GM23338 (cell line): ENCODE measurements at places on chromosomes 3 and 15. TPM values are rescaled to one million over a fixed set of nuclear protein-coding genes. Genes with fewer than 3 reads are reported as not detected.
A peak's percentile ranks its signal among the peaks of the same experiment; 100 is the strongest.

- no peak for DNase-seq
These were observed 505.1 kb downstream of the CNTN4 start for GRCh38 chr3:2603692-2604289.

DNA sequence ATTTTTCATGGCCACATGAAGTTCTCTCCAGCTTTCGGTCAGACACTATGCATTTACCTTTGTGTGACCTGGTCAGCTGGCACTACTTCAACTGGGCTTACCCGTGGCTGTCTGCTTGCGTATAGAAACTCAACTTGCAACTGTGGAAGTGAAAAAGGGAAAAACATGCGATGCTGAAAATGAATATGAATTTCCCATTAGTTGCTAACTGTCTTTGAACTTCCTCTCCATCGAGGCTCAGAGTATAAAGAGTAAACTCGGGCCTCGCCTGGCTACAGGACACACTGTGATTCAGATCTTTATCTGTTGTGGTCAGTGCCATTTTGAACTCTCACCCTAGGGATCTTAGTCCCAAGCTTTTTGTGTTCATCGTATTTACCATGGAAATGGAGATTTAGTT, 26.8 kb downstream of the NFKBIZ start:
- DNase-seq, result no peak

DNA sequence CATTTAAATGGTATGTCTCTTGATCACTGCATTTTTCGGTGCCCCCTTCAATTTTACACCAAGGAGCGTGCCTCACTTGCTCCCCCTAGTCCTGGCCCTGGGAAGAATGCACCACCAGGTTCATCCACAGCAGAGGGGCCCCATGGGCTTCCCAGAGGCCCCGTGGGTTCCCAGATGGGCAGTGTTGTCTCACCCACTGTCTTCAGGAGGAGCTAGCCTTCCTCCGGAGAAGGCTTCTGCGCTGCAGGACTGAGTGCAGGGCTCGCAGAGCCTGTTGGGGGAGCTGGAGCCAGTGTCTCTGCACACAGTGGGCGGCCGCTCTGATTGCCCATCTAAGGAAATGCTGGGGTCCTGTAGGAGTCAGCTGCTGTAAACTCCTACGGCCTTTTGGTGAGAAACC, 45.9 kb downstream of the POLR2M start:
- peak; percentile 54 for DNase-seq

- DNase-seq, result no peak
These were observed 28.9 kb downstream of the ITGB5 start for GRCh38 chr3:124858275-124858674.

GRCh38 chr3:144746631-144747030, 775.0 kb downstream of the DIPK2A start:
- no peak for DNase-seq

GRCh38 chr3:89238846-89239245, 131.4 kb downstream of the EPHA3 start:
- no peak for DNase-seq

DNA sequence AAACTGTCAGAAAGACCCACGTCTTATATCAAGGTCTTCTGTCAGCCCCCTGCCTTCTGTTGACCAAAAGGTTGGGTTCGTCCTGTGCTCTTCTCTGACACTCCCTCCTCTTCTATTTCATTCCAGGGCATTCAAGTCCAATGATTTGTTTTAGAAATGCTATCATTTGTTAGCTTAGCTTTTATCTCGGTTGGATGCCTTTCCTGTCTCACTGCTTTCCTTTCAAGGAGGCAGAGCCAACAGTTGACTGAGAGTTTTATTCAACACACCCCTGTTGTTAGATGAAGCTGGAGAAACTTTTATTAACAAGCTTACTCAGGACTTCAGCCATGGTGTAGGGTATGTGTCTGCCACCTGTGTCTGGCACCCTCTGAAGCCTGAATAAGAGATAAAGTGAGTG, 112.0 kb upstream of the SLC7A14 start:
- DNase-seq, result peak; percentile 40

STXBP5L gene
- 2.9 and 4.2 TPM in 2 replicates for total RNA-seq

- DNase-seq, result no peak
These were observed 137.1 kb upstream of the PRR20G start for GRCh38 chr3:127424766-127425504.

SLC2A2 gene
- not detected in 2 replicates for total RNA-seq

DNA sequence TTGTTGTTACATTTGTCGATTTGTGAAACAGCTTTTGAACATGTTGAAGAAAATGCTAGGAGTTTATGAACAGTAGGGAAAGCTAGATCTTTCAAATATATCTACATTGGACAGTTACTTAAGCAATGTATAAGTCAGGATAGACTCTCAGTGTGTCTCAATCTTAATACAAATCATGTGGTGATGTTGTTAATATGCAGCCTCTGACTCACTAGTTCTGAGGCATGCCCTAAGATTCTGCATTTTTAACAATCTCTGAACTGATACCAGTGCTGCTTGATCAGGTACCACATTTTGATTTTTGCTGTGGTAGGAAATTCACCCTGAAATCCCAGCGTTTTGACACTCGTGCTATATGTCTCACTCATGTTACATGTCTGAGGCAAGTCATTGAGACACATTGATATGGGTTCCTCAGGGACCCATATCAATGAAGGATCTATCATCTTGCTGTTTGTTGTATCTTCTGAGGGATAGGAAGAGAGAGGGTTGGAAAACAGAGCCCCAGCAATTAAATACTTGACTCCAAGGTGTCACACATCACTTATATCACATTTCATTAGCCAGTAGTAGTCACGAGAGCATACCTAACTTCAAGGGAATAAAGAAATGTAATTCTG, 597.9 kb downstream of the TAFA4 start:
- DNase-seq, result no peak

GRCh38 chr3:59866076-59866475, 816.3 kb upstream of the CFAP20DC start:
- no peak for DNase-seq

DNA sequence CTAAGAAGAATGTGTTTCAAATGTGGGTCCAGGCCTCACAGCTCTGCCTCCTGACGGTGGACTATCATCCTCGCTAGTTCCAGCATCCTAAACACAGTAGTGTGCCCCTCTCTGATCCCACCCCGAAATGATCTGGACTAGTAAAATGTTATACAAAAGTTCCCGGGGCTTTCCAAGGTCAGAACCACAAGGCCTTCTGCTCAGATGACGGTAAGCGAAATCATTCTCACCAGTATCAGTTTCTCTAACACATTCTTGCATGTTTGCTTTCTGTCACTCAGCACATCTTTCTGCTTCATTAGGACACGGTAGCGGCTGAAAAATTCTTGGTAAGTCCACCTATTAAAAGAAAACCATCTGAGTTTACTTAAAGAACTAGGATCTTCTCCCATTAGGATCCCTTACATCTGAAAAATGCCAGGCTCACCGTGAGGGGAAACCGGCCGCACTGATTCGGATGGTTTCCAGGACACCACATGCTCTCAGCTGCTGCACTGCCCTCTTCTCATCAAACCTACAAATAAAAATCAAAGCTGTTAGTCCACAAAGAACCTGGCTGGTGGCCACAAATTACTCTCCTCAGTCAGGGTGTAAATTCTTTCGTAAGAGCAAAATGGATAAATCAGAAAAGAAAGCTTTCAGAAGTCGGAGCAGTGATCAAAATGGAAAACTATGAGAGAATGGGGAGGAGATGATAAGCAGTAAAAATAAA, 83.9 kb upstream of the MYO5C start:
- no peak for DNase-seq

MAN2C1 gene
- total RNA-seq, result 129 and 131 TPM in 2 replicates

DNA sequence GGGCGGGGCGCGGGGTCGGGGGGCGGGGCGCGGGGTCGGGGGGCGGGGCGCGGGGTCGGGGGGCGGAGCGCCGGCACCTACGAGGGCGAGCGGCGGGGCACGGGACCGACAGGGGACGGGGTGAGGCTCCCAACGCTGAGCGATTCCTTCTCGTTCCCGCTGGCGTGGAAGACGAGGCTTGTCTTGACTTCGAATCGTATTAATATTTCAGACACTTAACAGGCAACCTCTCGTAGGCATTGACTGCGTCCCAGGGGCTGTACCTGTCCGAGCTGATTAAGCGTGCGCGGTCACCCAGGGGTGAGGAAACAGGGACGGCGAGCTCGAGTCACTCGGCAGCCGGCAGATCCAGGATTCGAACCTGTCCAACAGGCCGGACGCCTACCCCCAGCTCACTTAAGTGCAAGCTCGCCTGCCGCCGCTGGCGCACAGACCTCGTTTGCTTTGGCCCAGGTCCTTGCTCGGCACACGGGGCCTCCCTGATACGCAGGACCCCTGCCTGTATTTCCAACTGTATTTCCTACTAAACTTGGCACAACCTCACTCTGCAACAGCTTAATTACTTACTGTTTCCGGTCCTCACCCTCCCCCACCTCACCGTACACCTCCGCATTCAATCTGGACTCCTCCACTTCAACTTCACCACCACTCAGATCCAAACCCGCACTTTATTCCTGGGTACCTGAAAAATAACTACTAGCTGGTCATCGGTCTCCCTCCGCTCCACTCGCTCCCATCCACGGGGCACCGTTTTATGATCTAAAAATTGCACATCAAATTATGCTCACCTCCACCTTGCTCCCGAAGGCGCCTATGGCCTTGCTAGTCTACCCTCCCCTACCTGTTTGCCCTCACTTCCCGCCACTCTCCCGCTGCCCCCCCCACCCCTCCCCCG, 722 bp upstream of the ZXDC start:
- DNase-seq, result peak; percentile 78

- DNase-seq, result no peak
These were observed 41.6 kb downstream of the C3orf20 start for GRCh38 chr3:14716591-14716990.

DNA sequence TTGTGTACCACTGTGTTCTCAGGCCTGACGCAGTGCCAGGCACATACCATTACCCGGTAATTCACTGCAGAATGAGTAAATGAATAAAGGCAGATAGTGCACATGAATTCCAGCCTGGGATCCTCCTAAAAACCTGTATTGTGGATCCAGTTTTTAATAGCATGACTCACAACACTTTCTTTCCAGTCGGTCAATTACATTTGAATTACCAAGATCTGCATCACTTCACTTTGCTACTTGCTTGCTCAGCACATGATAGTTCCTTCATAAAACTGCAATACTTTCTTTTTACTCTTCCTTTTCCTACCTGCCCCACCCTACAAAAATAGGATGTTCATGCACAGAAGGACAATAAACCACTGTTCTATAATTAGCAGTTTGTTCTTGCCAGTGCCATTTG, 553.8 kb downstream of the MAGI1 start:
- DNase-seq, result no peak

GRCh38 chr3:166527325-166527724, 690.1 kb upstream of the BCHE start:
- no peak for DNase-seq

DNA sequence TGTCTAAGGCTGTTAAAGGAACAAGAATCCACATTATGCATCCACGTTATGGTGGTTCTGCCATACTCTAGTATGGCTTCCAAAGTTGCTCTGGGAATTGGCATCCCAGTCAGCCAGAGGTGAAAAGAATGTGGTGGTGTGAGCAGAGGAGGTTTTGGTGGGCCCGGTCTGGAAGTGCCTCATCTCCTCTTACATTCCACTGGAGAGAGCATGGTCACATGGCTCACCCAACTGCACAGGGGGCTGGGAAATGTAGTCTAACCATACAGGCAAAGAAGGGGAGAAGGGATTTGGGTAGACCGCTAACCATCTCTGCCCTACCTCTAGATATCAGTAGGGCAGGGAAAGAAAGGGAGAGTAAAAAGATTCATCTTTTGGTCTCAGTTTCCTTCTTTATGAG, 3.2 kb upstream of the HEG1 start:
- DNase-seq, result peak; percentile 38

- no peak for DNase-seq
These were observed 27.5 kb downstream of the ESYT3 start for GRCh38 chr3:138461896-138462295.

CRYGS gene
- 0.74 and 2.9 TPM in 2 replicates for total RNA-seq

GRCh38 chr3:124118397-124118796, 126.5 kb upstream of the ROPN1 start:
- DNase-seq, result no peak

LCTL gene
- total RNA-seq, result 2.9 and 5.6 TPM in 2 replicates

DNA sequence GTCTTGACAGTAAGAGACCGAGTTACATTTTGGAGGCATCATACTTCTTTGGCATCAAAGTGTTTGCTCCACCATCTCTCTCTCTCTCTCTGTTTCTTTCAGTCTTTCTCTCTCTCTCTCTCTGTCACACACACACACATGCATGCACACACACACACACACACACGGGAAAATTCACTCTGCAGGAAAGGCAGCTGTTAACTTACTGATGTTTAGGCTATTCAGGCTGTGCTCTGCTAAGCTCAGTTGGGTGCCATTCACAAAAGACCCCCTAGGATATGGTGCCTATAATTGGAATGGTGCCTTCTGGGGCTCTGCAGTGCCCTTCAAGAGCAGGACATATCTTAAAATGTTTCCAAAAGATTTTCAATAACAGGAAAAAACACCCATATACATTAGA, 78.2 kb downstream of the KCNH8 start:
- DNase-seq, result peak; percentile 16

- no peak for DNase-seq
These were observed 54.7 kb upstream of the CNOT10 start for GRCh38 chr3:32630266-32630665.

- DNase-seq, result no peak
These were observed 164.5 kb downstream of the RORA start for GRCh38 chr15:61064651-61065050.

DAZL gene
- 5.3 and 5.9 TPM in 2 replicates for total RNA-seq

DNA sequence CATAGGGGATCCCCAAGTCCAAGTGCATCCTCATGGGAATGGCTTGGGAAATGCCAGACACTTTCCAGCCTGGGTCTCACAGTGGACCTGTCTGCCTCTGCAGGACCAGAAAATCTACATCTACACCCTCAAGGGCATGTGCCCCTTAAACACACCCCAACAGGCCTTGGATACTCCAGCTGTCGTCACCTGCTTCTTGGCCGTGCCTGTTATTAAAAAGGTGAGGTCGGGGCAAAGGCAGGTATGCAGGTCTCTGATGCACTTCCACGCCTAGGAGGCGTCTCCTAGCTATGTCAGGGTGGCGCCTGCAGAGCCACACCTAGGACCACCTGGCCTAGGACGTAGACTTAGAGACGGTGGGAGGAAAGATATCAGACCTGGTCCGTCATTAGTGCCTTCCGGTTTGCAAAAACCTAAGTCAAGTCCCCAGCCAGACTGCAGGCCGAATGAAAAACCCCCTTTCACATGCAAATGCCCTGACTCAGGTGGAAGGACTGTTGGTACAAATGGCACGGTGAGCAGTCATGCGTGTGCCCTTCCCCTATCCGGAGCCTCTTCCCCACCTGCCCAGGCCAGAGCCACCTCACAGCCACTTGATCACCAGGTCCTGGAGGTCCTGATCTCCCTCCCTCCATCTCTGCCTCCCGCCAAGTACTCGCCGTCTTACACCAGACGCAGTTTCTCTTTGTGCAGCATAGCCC, 143.5 kb downstream of the LRRK1 start:
- DNase-seq, result peak; percentile 54

DNA sequence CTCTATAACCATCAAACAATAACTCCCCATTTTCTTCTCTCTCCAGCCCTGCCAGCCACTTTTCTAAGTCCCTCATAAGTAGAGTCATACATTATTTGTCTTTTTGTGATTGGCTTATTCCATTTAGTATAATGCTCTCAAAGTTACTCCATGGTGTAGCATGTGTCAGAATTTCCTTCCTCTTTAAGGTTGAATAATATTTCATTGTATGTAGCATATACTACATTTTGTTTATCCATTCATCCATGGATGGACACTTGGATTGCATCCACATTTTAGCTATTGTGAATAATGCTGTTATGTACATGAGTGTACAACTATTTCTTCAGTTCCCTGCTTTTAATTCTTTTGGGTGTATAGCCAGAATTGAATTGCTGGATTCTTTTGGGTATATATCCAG, 138.4 kb downstream of the ATG7 start:
- DNase-seq, result no peak

- DNase-seq, result no peak
These were observed 49.7 kb downstream of the MAGEF1 start for GRCh38 chr3:184662187-184662586.

SCN5A gene
- 8.2 and 10.6 TPM in 2 replicates for total RNA-seq
